Peyer's patch (tissue), 4 donors: ENCODE measurements at places on chromosomes 12 and 14. TPM values are rescaled to one million over a fixed set of nuclear protein-coding genes. Genes with fewer than 3 reads are reported as not detected.

Gene SLCO1B1
- not detected for total RNA-seq

Gene OR4E2
- total RNA-seq = not detected

Gene APOLD1
- total RNA-seq = 2.3 TPM

Gene SNAPC1
- 2.8 TPM for total RNA-seq

Gene BEGAIN
- not detected for total RNA-seq

Gene TC2N
- total RNA-seq = 52.8 TPM

Gene CAPRIN2
- 28.0 TPM for total RNA-seq

Gene ABCD2
- total RNA-seq = 1.7 TPM

Gene TSPAN8
- 588 TPM for total RNA-seq

DNA sequence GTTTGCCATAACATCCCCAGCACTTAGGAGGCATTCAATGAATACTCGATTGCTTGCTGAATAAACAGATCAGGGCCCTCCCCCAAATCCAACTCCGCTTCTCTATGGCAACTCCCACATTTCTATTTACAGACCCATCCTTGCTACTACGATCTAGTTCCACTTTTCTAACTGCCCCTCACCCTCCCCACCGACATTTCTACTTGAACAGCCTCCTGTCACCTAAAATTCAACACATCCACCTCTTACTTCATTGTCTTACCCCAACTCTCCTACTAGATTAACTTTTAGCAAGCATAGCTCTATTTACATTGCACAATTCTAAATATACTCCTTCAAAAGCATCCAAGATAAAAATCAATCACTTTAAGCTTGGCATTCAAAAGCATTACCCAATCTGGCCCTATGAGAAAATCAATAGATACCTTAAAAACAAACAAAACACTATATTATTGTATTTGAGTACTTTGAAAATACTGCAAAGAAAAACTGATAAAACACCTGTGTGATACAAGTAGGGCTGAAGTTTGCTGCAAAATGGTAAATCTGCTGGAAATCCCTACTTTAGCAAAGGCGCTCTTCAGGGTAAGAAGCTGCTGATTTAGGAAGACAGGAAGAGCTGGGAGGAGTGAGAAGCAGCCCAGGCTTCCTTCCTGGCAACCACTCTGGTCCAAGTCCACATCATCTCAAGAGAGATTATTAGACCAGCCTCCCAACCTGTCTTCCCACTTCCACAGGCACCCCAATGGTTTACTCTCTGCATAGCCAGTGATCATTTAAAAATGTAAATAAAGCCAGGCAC, 96.4 kb downstream of the HECTD4 start:
- DNase-seq = no peak

DNA sequence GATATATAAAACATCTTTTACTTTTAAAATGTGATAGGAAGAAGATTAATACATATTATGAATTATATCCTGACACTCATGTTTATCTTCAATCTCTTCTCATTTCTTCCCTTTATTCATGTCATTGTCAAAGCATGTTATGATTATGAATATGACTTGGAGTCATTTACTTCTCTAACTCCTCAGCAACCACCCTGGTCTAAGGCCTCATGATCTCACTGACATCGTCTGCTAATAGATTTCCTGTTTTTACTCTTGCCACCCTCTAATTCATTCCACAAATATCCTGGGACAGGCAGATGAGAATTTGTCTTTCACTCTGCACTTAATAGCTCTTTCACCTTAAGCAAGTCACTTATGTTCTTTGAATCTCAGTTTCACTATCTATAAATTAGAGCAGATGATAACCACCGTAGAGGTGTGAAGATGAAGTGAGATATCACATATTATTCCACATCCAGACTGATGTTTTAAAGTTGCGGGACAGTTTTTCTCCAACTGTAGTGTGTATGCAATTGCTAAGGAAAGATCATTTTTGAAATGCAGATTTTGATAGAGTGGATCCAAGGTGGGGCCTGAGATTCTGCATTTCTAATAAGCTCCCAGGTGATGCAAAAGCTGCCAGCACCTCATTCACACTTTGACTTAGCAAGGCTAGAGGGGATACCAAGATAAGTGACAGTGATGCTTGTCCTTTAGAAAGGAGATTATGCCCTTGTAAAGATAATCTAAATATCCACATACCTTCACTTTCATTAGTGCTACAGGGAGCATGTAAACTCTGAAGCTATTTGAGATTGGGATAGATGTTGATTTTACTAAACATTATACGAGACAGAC, 3.3 kb upstream of the IAPP start:
- no peak for DNase-seq

DNA sequence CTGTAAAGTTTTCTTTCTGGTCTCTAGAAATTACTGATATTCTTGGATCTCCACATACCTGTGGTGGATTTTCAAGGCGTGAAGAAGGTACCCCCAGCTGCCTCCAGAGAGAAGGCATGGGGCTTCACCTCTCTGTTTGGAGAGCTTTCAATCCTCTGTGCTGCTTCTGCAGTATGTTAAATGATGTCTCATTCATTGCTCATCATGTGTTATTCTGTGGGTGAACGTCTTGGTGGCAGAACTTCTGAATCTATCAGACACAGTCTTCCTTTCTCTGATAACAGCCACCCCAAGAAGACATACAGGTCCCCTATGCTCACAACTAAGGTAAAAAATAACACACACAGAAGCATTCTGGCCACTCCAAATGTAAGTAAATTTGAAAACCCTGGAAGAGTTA, 221.3 kb upstream of the TMEM260 start:
- DNase-seq = no peak

- no peak for DNase-seq
Observed at GRCh38 chr14:102321456-102322422, 2.2 kb downstream of the ZNF839 start.

- DNase-seq = no peak
Observed at GRCh38 chr14:66311990-66312389, 174.2 kb upstream of the CCDC196 start.

DNA sequence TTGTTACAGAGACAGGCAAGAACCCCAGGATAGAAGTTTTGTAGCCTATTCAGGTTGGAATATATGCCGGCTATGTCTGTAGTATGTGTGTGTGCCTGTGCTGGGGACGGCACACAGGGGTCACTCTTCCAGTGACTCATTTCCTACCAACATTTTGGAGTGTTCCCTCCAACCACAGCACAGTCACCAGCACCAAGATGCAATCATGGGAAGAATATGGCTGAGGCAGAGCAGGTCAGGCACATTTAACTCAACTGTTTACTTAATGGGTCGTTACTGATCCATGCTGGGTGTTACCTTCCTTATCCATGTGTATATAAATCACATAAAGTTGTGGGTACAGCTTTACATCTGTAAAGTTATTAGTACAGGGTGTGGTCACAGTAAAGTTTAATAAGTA, 178.3 kb downstream of the PRKD1 start:
- no peak for DNase-seq

DNA sequence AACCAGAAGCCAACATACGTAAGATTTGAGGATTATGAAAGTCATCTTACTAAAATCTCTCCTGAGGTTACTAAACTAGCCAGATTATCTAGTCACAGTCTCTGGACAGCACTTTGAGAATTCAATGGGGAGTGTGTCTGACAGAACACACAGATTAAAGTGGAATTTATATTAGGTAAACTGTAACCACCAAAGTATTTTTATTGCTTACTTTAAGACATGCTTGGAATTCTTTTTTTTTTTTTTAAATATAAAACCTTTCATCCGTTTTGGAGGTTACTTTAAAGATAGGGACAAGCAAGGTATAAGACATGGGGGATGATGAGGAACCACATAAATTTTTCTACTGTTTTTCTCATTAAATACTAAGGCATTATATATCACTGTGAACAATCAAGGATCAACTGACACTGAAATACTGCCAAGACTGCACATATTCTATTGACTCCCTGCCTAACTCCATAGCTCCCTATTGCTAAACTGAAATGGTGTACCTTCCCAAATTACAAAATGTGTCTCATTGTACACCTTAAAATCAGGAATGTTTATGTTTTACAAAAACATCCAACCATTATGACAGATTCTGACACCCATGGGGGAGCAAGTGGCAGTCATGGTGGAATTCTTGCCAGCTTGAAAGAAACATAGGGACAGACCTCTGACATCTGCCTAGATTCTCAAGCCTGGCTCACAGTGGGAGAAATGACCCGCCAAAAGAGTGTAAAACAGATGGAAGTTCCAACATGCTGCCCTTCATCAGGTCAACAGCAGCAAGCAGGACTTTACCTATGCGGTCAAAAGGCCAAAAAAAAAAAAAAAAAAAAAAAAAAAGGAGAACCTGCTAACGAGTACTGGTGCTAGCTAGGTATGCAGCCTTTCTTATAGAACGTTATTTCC, 239.3 kb downstream of the MED13L start:
- DNase-seq = no peak

DNA sequence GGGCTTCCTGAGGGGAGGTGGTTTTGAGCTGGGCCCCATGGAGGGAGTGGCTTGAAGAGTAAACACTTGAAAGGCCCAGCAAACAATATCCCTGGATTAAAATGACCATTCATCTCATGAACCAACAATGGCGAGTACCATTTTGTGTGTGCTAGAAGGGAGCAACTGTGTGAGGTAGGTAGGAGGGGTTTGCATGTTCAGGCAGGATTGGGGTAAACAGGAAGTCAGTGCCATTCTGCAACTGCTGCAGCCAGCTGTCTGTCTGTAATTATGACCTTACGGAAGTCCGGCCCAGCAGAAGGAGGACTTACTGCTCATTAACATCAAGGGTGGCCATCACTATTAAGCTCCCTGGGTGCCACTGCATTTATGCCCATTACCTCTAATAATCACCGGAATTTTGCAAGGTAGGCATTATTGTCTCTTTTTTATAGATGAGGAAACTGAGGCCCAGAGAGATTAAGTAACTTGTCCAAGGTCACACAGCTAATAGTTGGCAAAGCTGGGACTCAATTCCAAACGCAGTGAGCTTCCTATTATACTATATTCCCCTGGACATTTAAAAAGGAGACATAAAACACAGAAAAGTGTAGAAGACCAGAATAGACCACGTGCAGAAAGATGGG, 16.6 kb upstream of the IFI27L2 start:
- DNase-seq = no peak

DNA sequence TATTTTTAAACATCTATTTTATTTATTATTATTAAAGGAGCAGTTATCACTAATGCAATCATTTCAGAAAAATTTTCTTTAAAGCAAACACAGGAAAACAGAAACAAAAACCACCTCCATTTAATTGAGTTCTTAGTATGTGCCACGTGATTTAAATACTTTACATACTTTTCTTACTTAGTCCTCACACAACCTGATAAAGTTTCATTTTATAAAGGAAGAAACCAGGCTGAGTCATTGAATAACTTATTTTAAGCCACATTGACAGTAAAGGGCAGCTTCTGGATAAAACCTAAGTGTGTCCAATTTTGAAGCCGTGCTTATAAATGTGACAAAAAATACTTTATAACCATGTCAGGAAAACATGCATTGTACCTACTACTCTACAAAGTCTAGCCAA, 57.1 kb upstream of the PCED1B start:
- DNase-seq = no peak

- DNase-seq = no peak
Observed at GRCh38 chr14:100135784-100136183, 23.7 kb downstream of the DEGS2 start.

- no peak for DNase-seq
Observed at GRCh38 chr12:115666168-115666567, 611.3 kb downstream of the MED13L start.

DNA sequence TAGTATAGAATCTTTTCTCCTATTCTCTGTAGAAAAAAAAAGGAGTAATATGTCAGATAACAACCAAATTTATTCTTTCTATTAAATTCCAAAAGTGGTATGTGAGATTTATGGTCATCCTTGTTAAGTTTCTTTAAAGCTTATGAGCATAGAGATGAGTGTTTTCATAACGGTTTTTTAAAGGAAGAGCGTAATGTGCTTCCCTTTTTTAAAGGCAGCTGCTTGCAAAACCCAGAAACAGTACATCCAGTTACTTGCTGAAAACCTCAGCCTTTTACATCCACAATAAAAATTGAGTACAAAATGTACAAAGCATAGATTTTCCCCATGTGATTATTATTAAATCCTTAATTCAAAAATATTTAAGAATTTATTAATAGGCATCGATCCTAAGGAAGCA, 53.6 kb upstream of the CD163 start:
- DNase-seq = no peak

DNA sequence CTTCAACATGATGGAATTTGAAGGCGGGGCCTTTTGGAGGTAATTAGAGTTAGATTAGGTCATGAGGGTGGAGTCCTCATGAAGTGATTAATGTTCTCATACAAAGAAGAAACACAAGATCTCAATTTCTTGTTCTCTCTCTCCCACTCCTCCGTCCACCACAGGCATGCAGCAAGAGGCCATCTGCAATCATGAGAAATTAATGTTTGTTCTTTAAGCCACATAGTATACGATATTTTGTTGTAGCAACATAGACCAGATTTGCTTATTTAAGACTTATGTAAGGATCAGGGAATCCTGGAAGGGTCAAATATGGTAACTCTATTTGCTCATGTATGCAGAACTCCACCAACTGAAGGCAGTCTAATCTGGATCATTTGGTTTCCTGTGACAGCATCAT, 429.0 kb downstream of the LRIG3 start:
- DNase-seq = no peak

GRCh38 chr14:80059041-80059440, 152.3 kb downstream of the DIO2 start:
- no peak for DNase-seq

DNA sequence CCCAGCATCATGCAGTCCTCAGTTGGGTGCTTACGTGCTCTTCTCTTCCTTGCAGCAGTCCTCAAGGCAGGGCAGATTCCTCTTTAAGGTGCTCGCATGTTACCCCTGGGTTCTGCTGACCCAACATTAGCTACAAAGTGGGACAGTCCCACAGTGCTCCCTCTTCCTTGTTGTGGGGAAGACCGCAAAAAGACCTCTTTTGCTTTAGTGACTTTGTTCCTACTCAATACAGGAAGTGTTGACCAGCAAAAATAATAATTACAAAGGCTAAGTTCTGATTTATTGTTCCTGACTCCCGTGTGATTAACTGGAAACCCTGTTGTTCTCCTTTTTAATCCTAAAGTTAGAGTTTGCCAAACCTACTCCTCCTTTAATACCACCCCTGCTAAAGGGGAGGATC, 13.7 kb downstream of the PIGH start:
- DNase-seq = no peak

DNA sequence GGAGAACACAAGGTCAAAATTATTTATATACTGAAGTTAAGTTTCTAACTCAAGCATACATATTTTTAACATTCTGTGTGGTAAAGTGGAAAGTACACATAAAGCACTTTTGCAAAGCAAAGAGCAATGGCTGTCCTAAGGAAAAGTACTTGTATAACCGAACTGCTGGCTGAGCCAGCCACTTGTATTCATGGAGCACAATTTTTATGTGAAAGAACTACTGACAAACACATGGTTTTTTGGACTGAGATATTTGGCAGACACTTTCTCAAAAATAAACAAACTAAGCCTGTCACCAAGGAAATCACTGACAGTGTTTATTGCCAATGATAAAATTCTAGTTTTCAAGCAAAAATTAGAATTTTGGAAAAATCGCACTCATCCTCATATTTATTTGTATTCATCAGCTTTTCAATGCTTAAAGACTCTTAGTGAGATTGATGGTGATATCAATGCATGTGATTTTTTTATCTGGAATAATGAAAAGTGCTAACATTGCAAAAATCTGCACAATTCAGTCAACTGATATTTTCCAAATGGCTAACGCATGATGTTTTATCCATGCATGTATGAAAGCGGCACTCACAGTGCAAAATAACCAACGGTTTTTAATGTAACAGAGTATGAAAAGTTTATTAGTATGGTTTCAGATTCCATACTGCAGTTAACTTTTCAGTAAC, 125.3 kb downstream of the IPO8 start:
- DNase-seq = peak; percentile 16
